Activated T-helper 1 cell treated with anti-CD3 and anti-CD28 coated beads, Interleukin-12 subunit alpha, Interleukin-12 subunit beta, Interleukin-2, Interleukin-4 antibody, amounts not matched to agents 30 ng/mL and 10 ng/mL and 1 ng/mL, durations not matched to agents 14 hours and 24 hours and 36 hours (primary cell): ENCODE measurements at places on chromosomes 7 and 10.

DNA sequence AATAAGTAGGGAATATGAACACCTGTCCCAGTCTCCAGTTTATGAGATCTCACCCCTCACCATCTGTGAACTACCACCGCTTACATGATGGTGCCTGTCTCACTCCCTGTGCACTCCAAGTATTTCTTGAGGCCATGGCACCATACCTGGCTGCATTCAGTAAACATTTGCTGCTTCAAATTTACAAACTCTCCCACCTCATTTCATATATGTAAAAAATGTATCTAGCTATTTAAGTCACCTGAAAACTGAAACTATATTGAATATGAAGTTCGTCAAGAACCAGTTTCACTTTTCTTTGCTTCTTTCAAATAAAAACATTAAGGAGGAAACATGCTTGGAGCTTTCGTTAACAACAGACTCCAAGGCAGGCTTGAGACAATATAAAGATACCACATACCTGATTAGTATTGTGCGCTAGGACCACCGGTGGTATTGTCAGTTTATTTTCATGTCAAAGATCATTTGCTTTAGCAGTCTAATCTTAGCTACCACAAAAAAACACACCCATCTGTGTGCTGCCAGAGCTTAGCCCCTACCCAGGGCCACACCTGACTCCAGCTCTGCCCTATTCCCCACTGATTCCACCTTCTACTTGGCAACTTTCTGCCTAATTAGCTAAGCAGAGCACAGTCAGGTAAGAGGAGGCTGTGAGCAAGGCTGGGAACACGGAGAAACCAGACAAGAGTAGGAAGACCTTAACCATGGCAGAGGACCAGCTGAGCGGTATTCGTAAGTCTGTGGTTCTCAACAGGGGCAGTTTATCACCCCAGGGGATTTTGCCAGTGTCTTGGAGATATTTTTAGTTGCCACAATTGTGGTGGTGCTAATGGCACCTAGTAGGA is 92.0 kb downstream of the ZFAND4 start:
- H3K36me3 ChIP-seq, result peaks cover 4% of the 10 kb centered on the region
- DNase-seq, result no peak
- no peaks in the 10 kb centered on the region for H3K27me3 ChIP-seq
- peak overlapping the region; percentile 85 for H3K4me3 ChIP-seq
- peak overlapping the region; percentile 92 for H3K27ac ChIP-seq
- peaks cover 31% of the 10 kb centered on the region for H3K4me1 ChIP-seq

DNA sequence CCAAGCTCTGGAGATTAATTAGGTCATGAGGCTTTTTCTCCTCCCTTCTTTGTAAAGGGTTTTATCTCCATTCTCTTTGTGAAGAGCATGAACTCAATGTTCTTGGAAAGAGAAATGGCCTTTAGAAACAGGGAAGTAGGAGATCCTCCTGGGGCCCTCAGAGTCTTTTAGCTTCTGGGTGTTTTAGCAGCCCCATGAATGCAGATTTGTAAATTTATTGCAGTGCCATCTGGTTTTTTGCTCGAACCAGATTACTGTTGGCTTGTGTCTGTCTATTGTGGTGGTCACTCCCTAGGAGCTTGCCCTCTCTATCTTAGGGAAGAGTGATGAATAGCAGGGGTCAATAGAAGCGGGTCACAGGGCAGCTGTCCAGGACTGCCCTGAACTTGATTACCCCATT is 110.6 kb downstream of the BTRC start:
- H3K4me1 ChIP-seq, result peaks cover 10% of the 10 kb centered on the region
- no peaks in the 10 kb centered on the region for H3K36me3 ChIP-seq
- no peak overlapping the region for H3K4me3 ChIP-seq
- H3K27ac ChIP-seq, result no peak overlapping the region
- no peaks in the 10 kb centered on the region for H3K27me3 ChIP-seq

DNA sequence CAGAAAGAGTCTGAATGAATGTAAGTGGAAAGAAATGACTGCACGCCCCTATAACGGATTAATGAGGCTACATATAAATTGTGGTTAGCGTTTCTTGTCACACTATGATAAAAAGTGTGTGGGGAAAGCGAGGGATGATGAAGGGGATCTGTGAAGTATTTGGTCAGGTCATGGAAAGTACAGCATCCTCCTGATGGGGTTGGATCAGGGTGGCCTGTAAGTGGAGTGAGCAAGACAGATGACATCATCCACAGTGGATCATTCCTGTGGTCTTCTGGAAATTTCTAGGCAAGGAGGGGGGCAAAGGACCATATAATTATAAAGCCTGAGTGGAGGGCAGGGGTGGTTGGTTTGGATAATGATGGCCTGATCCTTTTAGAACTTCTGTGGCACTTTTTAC is 606.0 kb downstream of the INHBA start:
- H3K27ac ChIP-seq, result no peak overlapping the region
- no peak overlapping the region for H3K4me3 ChIP-seq
- H3K36me3 ChIP-seq, result no peaks in the 10 kb centered on the region
- H3K27me3 ChIP-seq, result no peaks in the 10 kb centered on the region

- H3K4me1 ChIP-seq, result no peaks in the 10 kb centered on the region
- no peak overlapping the region for H3K4me3 ChIP-seq
- no peaks in the 10 kb centered on the region for H3K36me3 ChIP-seq
- no peak overlapping the region for H3K27ac ChIP-seq
- DNase-seq, result no peak
Observed at GRCh38 chr10:70958396-70958795, 70.0 kb upstream of the PCBD1 start.

DNA sequence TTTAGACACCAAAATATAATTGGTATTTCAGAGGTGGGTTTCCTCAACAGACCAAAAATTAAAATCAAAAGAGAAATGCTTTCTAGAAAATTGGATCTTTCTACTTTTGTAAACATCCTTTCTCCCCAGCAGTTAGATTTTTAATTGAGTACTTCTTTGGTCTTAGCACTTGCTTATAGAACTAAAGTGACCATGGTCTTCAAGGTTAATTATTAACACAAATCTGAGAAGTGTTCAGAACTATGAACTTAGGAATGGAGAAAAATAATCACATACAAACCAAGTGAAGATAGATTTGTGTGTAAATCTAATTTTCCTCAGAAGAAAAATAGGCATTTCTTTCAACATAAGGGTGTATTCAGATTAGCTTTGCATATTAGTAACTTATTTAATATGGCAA is 355.4 kb downstream of the ELMO1 start:
- H3K4me1 ChIP-seq, result peaks cover 40% of the 10 kb centered on the region
- no peak overlapping the region for H3K4me3 ChIP-seq
- peaks cover 47% of the 10 kb centered on the region for H3K36me3 ChIP-seq
- DNase-seq, result no peak
- H3K27ac ChIP-seq, result no peak overlapping the region

- peaks cover 75% of the 10 kb centered on the region for H3K4me1 ChIP-seq
- no peak for DNase-seq
- no peaks in the 10 kb centered on the region for H3K27me3 ChIP-seq
- H3K36me3 ChIP-seq, result peaks cover 31% of the 10 kb centered on the region
- peak overlapping the region; percentile 51 for H3K27ac ChIP-seq
- peak overlapping the region; percentile 15 for H3K4me3 ChIP-seq
Observed at GRCh38 chr7:45033261-45033930, 33.4 kb downstream of the CCM2 start.

DNA sequence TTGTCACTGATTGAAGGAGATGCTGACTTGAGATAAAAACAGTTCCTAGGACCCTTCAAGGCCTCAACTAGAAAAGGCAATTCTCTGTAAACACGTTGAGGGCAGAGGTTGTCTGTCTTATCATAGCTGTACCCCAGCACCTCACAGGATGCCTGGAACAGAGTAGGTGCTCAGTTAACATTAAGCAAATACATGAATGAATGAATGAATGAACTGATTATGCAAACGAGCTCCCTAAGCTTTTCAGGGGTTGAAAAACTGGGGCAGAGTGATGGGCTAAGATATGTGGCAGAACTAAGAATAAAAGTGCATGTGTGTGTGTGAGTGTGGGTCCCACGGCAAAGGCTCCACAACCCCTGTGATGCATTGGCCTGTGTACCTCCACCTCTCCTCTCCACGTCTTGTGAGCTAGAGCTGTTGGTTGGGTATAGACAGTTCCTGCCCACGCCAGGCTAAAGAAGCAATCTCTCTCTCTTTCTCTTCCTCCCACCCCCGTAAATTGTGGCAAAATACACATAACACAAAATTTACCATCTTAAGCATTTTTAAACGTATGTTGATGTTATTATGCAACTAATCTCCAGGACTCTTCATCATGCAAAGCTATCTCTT is 20.9 kb upstream of the SMC3 start:
- peaks cover 19% of the 10 kb centered on the region for H3K27me3 ChIP-seq
- H3K4me1 ChIP-seq, result peaks cover 29% of the 10 kb centered on the region
- H3K27ac ChIP-seq, result peak overlapping the region; percentile 3
- no peaks in the 10 kb centered on the region for H3K36me3 ChIP-seq
- DNase-seq, result no peak
- no peak overlapping the region for H3K4me3 ChIP-seq

DNA sequence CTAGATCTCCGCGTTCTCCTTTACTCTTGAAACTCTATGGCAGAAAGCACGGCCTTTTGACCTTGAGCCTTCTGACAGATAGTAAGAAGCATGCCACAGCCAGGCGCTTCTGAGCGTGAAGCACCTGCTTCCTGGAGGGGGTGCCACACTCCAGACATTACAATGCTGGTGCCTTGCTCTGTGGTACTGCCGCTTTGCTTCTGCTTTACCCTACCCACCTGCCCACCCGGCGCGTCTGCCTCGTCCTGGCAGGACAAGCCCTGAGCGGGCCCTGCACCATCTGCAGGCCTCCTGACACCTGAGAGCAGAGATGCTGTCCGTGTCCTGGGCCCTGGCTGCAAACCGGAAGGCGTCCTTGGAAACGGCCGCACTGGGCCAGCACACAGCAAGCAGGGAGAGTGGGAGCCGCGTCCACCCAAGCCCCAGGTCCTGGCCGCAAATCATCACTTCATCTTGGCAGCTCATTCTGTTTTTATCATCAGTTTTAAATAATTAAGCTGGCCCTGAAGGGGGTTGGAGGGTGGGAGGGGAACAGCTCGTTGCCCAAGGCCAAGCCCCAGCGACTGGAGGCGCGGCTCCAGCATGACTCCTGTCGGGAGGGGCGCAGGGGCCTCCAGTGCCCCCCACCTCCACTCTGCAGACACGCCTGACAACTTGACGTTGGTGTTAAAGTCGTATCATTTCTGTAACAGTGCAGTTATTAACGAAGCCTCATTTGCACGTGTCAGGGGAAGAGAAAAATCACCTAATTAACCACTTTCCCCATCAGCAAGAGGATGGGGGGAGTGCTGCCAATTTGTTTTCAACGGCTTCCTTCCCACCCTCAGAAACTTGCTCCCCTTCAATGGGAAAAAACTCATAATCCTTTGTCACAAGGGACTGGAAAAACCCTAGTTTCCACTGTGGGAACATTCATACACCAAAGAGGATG is 132.2 kb downstream of the MAD1L1 start:
- H3K4me1 ChIP-seq, result peaks cover 18% of the 10 kb centered on the region
- H3K27me3 ChIP-seq, result peaks cover 1% of the 10 kb centered on the region

DNA sequence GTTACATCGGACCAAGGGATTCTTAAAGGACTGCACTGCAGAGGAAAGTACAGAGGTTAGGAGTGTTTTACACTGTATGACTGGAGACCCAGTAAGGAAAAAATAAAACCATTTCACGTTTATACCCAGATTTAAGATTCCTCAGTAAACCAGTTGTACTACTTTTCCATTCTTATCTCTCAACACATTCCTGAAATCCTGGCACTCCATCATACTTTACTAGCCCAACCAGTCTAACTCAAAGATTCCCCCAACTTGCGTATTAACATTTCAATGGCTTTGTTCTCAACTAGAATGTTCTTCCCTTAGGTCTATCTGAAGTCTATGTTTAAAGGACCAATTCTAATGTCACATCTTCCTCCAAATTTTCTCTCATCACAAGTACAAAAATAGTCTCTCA is 8.0 kb downstream of the CCDC186 start:
- H3K4me3 ChIP-seq, result no peak overlapping the region
- H3K4me1 ChIP-seq, result peaks cover 37% of the 10 kb centered on the region
- DNase-seq, result no peak
- H3K36me3 ChIP-seq, result peaks cover 36% of the 10 kb centered on the region
- no peak overlapping the region for H3K27ac ChIP-seq

DNA sequence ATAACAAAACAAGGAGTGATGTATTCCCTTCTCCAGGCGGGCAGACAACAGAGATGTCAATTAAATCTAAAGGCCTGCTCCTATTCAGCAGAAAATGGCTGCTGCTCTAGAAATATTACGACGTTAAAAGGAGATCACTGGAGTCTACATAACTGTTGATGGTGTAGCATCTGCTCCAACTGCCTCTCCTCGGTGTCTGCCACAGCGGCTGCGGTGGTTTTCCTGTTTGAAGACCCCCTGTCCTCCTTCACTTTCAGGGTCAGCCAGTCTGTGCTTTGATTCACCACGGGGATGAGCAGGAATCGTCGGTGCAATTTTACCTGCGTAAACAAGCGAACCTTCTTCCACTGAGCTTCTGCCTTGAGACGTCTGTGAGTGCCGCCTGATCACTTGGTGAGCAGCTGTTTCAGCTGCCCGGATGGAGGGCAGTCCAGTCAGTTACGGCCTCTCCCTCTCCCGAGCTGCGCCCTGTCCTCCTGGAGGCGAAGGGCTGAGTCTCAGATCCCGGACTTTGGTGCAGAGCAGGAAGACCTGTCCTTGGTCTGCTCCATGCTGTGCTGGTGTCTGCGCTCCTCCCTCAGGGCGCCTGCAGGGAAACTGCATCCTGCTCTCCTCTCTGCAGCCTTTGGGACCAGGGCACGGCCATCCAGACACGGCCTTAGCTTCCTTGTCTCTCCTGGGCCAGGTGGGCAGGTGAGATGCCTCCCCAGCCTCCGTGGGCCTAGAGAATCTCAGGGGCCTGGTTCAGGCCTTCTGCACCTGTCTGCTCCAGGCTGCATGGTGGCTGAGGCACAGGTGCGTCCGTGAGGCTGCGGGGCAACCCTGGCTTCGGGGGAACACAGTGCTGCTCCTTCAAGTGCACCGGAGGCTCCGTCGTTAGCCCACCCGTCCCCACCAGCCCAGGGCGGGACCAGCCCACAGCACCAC is 326.6 kb downstream of the ADARB2 start:
- H3K4me3 ChIP-seq, result no peak overlapping the region
- no peaks in the 10 kb centered on the region for H3K36me3 ChIP-seq
- peaks cover 8% of the 10 kb centered on the region for H3K27me3 ChIP-seq
- H3K27ac ChIP-seq, result no peak overlapping the region
- no peak for DNase-seq
